ENCODE measurements at places on chromosomes 16 and 17.

GRCh38 chr17:78324391-78325075 lies 35.3 kb downstream of the SOCS3 start:
- no peak for DNase-seq

DNA sequence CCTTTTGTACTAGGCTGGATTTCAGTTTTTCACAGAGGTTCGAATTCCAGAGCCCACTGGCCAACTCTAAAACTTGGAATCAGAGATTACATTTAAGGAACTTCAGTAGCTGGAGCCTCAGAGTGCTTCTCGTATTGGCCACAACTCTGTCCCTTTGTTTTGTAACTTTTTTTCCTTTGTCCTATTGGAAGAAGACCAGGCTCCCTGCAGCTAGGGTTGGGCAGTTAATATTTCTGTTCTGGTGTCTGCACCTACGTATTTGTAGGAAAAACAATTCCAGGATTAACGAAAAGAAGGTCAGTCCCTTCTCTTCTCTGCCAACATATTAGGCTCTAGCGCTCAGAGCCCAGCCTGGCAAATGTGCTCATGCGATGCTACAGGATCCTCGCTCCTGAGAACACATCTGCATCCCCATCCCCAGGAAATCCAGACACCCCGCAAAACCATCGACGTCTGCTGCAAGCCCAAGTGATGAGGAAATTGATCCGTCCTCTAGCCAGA lies 1.9 kb downstream of the CDH11 start:
- no peak for DNase-seq

DNA sequence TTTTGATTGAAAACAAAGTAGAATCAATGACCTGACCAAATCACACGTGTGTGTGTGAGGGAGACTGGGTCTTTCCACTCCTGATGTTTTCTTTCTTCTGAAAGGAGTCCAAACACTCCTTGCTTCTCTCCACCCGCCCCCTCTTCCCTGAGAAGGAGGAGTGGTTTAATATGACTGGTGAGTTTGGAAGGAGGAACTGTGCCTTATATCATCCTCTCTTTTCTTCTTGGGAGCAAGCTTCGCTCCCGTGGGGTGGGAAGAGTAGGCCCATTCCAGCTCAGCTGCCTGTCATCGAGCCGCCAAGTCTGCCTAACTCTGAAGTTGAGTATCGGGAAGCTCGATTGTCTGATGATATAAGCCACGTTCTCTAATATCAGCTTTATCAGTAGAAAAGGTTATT lies 96.5 kb downstream of the YPEL2 start:
- no peak for DNase-seq

DNA sequence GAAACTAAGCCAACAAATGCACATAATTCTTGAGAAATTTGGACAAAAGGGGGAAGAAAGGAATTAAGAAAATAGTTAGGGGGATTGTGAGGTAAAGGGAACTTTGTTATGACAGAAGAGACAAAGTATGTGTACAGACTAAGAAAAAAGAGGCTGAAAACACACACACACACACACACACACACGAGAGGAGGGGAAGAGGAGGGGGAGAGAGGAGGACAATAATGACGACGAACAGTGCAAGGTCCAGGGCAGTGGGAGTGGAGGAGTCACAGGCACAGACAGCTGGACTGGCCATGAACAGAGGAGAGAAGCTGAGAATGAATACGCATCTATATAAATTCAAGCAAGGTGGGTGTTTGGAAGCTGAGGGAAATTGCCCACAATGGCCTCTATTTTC lies 44.6 kb downstream of the MARVELD3 start:
- DNase-seq, result no peak

DNA sequence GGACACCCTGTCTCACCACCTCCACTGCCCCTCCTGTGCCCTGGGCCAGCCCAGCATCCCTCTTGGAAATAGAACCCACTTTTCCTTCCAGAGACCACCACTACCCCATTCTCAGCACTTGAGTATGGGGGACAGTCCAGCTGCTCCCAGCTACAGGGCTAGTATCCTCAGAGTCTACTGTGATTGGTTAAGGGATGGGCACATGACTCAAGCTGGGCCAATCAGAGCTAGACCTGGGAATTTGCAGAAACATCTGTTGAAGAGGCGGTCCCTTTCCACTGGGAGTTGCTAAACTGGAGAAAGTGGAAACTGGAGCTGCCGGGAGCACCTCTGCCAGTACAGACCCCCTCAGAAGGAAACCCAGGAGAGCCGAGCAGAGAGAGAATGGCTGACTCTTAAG lies 156.6 kb downstream of the GSG1L start:
- DNase-seq, result no peak

Data from activated CD4-positive, alpha-beta T cell treated with anti-CD3 and anti-CD28 coated beads for 24 hours (primary cell).